Vagina (tissue), 2 donors: ENCODE measurements at places on chromosomes 12 and 14. TPM values are rescaled to one million over a fixed set of nuclear protein-coding genes. Genes with fewer than 3 reads are reported as not detected.
A peak's percentile ranks its signal among the peaks of the same experiment; 100 is the strongest.

Gene LALBA
- not detected for total RNA-seq

Gene DENND5B
- total RNA-seq = 25.3 TPM

Gene GLIPR1
- total RNA-seq = 6.6 TPM

DNA sequence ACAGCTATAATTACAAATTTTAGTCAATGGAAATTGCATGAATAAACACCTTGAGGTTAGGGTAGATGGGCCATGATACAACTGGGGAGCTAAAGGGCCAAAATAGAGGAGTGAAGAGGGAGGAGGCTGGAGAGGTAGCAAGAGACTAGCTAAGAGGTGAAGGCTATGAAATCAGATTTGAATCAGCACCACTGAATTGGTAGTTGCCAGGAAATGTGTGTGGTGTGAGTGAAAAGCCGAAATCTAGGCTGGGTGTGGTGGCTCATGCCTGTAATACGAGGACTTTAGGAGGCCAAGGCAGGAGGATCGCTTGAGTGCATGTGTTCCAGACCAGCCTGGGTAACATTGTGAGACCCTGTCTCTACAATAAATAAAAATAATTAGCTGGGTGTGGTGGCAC is 22.7 kb downstream of the YY1 start:
- no peak overlapping the region for H3K4me3 ChIP-seq
- no peak for DNase-seq
- no peak overlapping the region for H3K27ac ChIP-seq
- H3K27me3 ChIP-seq = no peaks in the 10 kb centered on the region
- H3K4me1 ChIP-seq = peaks cover 63% of the 10 kb centered on the region

DNA sequence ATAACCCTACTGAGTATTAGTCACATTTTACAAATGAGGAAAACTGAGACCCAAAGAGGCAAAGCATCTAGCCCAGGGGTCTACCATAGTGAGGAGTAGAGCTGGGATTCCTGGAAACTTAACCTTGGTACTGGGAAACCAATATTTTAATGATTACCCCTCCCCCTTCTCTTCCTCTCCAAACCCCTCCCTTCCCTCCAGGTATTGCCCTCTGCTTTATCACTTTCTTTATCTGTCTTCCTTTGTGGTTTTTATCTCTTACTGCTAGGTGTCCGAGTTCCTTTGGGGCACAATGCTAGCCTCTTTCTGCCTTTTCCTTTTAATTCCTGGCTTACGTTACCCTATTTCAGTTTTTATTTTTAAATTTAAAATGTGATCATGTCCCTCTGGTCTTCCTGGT is 2.8 kb downstream of the GABARAPL1 start:
- H3K4me1 ChIP-seq = peaks cover 24% of the 10 kb centered on the region
- H3K27ac ChIP-seq = peak overlapping the region; percentile 99
- peaks cover 27% of the 10 kb centered on the region for H3K36me3 ChIP-seq
- peak overlapping the region; percentile 82 for H3K4me3 ChIP-seq
- no peak for DNase-seq
- H3K27me3 ChIP-seq = no peaks in the 10 kb centered on the region

- H3K27ac ChIP-seq = no peak overlapping the region
- H3K36me3 ChIP-seq = no peaks in the 10 kb centered on the region
- DNase-seq = no peak
- no peaks in the 10 kb centered on the region for H3K27me3 ChIP-seq
- no peak overlapping the region for H3K4me3 ChIP-seq
Measured at GRCh38 chr14:50619569-50620141, 48.5 kb downstream of the SAV1 start.

DNA sequence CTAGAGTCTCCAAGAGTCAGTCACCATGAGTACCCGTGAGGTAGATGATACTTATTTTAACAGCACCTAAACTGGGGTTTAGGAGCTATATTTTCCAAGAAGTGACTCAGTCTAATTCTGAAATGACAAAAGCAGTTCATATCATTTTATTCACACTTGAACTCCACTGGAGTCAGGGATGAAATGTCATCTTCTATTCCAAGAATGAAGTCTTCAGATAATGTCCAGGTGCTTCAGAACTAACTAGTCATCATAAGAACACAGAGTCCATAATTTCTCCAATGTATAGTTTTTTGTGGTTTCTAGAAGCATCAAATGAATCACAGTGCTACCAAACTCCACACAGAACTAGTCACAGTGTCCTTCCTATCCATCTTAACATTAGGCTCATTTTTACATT is 13.3 kb downstream of the DNM1L start:
- H3K4me3 ChIP-seq = no peak overlapping the region
- DNase-seq = no peak
- H3K27ac ChIP-seq = no peak overlapping the region
- H3K36me3 ChIP-seq = no peaks in the 10 kb centered on the region
- H3K4me1 ChIP-seq = no peaks in the 10 kb centered on the region
- H3K27me3 ChIP-seq = no peaks in the 10 kb centered on the region

- H3K4me1 ChIP-seq = no peaks in the 10 kb centered on the region
- no peaks in the 10 kb centered on the region for H3K36me3 ChIP-seq
- H3K27ac ChIP-seq = peak overlapping the region; percentile 94
- DNase-seq = no peak
- peak overlapping the region; percentile 52 for H3K4me3 ChIP-seq
- H3K27me3 ChIP-seq = no peaks in the 10 kb centered on the region
Measured at GRCh38 chr14:41605550-41606281, 960 bp upstream of the LRFN5 start.

DNA sequence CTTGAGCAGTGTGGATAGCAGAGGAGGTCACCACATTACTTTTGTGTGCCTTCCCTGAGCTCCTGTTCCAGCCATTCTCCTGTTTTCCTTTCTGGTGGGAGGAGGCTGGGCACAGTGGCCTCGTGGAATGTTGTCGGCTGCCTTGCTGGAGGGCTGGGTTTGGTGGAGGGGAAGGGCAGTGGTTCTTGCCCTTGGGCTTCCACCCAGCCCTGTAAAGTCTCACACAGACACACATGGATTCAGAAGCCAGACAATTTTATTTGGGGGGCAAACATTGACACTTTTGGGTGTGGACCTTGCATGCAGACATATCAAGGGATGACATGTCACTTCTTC is 866 bp downstream of the NPFF start:
- no peaks in the 10 kb centered on the region for H3K36me3 ChIP-seq
- no peak overlapping the region for H3K4me3 ChIP-seq
- H3K4me1 ChIP-seq = peaks cover 44% of the 10 kb centered on the region
- no peak overlapping the region for H3K27ac ChIP-seq
